D341Med (cell line): ENCODE measurements at places on chromosomes 6 and 20.

DNA sequence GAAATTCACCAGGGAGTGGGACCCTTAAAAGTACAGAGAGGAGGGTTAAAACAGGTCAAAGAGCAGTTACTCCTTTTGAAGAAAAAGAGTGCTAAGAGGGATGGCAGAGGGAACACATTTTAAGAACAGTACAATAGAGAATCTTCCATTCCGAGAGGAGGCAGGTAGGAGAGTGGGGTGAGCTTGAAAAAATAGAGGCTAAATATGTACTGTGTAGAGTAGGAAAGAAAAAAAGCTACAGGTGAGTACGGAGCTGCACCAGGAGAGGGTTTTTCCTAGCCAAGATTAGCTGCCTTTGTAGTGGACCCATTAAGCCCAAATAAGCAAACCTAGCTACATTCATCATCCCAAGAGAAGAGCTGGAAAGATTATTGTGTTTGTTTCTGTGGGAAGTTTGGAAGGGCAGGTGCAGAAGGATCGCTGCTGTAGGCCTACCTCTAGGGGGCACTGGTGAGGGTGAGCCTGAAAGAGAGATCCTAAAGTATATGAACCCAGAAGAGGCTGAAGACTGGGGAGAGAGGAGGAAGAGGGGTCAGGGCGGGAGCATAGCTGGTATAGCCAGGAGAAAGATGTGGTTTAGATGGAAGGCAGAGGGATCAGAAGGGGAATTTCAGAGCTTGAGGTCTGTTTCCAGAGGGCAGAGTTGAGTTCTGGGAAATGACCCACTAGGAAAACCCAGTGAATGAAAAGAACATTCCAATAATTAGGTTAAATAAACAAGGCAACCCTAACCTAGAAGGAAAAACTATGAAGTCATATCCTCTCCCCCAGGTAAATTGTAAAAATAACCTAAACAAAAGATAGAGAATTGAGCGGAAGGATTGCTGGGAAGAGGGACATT is 50.2 kb upstream of the HINT3 start:
- DNase-seq, result peak; percentile 48

GRCh38 chr6:16850681-16851026 is 89.4 kb upstream of the ATXN1 start:
- no peak for DNase-seq

GRCh38 chr6:52925042-52925441 is 15.5 kb upstream of the GSTA3 start:
- DNase-seq, result no peak

DNA sequence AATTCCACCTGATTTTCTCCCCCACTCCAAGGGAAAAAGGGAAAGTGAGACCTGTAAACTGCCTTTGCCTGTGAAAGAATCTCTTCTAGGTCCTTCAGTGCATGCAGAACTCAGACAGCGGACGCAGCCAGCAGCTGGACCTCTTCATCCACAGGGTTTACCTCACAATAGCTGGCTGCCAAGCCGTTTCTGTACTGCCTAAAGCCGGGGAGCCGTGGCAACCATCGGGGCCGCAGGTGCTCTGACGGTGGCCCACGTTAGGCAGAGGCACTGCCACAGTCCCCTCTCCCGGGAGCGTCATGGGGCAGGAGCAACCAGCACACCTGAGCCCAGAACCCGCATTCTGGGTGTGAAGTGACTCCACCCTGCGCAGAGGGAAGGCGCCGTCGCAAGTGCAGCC is 206.1 kb downstream of the TTLL2 start:
- DNase-seq, result no peak

GRCh38 chr6:80441131-80441530 is 334.7 kb downstream of the BCKDHB start:
- no peak for DNase-seq

GRCh38 chr6:37202788-37203491 is 33.0 kb downstream of the PIM1 start:
- DNase-seq, result no peak

DNA sequence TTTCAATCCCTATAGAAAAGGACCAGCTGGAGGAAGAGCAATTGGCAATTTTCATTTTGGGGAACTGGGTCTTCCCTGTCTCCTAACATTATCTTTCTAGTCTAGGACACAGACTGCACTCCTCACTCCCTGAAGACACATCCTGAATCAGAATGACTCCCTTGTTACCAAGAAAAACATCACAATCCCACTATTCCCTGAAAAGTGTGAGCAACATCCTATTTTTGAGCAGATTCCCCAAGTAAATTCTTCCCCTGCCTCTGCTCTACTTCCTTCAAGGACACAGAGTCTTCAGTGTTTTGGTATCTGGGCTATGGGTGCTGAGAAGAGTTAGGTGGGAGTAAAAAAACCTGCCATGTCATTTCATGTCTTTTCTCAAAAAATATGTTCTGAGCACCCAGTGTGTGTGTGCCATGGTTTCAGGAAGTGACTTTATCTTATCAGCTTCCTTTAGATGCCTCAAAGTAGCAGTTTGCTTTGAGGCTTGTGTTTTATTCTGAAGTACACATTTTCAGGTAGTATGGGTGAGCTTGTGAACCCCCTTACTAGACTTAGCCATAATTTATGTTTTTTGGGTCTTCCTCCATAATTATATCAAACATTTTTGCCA is 12.4 kb downstream of the LAMA4 start:
- no peak for DNase-seq

DNA sequence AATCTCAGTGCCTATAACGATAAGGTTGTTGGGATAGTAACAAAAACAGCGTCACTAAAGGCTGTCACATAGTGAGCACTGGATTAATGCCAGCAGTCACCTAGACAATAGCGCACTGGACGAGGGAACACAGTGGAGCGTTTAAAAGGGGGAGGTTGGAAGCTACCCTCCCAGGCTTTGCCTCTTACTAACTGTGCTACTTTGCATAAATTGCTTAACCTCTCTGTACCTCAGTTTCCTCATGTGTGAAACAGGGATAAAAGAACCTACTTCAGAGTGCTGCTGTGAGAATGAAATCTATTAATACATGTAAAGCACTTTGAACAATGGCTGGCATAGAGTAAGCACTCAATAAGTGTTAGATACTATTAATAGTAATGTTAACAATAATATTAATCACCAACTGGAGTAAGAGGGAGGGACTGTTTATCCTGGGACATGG is 10.5 kb downstream of the BCL2L1 start:
- DNase-seq, result no peak

- DNase-seq, result no peak
Observed at GRCh38 chr6:2850538-2851113, 9.0 kb upstream of the SERPINB1 start.

GRCh38 chr6:72987301-72987700 is 238.0 kb downstream of the KHDC1L start:
- no peak for DNase-seq

DNA sequence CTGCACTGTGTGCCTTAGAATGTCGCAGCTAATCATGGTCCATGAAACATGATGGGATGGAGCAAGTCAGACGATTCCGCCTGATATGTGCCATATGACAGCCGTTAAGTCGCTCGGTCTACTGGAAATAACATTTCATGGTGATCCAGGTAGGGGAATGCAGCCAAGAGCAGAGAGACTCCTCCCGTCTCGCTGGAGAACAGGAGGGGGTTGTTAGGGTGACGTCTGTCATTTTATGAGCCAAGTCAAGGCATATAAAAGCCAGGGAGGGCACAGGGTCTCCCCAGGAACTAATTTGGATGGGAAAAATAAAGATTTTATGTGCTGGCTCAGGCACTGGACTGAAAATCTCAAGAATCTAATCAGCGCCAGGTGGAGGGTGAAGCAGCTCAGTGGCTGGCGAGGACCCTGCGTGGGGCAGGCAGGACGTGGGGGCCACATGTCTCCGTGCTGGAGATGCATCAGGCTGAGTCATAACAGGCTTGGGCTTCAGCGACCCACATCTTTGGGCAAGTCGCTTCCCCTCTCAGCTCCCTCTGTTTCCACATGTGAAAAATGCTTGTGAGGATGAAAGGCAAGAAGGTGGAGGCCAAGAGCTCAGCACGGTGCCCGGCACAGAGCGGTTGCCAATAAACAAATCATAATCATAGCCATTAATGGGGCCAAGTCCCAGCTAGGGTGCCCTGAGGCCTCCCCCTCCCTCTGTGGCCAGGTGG is 234.6 kb downstream of the ANKRD60 start:
- DNase-seq, result no peak

DNA sequence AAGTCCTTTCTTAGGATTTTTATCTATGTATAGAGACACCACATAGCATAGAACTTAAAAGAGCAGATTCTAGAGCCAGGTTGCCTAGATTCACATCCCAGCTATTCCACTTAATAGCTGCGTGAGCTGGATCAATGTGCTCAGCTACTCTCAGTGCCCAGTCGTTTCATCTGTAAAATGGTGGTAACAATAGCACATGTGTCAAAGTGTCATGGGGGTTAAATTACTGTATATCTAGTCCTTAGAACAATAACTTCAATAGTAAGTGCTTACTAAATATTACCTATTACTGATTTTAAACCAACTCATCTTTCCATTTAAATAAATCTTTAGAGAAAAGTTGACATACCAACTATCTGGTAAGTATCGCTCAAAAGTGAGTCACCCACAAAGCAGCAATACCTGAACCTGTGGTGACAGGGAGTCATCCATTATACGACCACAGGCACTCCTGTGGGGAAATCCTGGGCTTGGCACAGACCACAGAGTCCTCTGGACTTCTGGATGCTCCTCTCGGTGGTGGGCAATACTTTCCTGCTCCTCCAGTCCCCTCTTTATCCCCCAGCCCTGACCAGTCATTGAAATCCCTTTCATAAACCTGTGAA is 154.8 kb downstream of the PDSS2 start:
- no peak for DNase-seq

DNA sequence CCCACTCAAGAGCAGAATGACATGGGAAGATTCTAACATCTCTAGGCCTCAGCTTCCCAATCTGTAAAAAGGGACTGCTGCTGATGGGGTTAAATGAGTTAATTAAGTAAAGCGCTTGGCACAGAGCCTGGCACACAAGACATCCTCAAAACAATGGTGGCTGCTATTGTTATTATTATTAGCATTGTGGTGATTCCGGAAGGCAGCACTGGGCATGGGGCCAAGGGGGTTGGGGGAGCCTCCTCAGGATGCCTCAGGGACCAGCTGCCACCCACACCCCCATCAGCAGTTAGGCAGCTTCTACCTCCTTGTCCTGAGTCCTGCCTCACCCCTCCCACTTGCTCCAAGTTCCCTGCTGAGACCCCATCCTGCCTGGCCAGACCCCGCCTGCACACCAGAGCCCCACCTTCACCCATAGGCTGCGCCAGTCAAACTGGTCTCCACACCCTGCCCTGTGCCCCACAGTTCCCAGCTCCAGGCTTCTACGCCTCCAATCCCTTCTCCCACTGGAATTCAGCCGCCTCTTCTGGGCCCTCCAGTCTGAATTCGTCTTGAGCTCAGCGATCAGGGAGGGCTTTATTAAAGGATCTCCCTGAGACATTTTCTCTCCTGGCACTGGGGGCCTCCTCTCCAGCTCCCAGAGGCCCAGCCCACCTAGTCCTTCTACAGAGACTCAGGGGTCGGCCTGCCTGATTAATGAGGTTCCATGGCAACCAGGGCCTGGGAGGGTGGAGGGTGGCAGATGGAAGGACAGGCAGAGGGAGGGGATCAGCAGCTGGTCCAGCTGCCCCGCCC is 1.5 kb downstream of the E2F1 start:
- DNase-seq, result peak; percentile 87
